AG09319 (cell line): ENCODE measurements at places on chromosomes 13 and 19.
A peak's percentile ranks its signal among the peaks of the same experiment; 100 is the strongest.

DNA sequence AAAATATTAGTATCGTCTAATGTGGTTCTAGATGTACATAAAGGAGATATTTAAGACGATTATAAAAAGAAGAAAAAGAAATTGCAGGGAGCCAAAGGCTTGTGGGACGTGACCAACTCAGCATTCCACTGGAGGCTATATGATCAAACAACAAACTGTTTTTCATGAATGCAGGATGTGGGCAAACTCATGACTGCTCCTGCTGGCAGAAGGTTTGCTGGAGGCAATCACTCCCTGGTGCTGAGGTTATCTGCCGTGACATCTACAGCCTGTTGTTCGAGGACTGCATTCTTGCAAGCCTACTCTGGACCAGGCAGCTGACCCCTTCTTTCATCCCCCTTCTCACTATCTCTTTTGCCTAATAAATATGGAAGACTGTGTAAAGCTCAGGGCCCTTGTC, 518.1 kb downstream of the UQCRFS1 start:
- no peak for DNase-seq

- peak; percentile 34 for DNase-seq
Observed at GRCh38 chr13:99590519-99591011, 89.3 kb downstream of the TM9SF2 start.

DNA sequence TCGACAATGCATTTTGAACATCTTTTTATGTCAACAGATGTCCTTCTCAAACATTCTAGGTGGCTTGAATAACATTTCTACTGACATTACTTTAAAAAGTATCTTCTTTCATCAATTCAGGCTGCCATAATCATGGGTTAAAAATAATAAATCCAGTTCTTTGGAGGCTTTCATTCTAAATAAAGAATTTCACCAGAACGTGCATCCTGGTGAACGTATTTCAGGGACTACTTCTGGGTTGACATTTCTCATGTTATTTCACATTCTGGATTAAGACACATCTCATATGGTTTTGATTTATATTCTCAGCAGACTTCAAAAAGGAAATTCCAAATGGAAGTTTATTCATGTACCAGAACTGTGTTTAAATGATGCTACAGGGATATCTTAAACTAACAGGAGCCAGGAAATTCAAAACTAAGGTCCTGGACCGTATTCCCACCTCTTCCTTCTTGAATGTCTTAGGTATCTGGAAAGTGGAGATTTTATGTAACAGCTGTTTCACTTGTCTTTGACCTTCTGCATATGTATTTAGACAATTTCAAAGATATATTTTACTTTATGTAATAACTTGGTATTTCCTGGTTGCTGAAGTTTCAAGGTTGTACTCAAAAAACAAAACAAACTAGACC, 107.2 kb downstream of the STARD13 start:
- no peak for DNase-seq

- DNase-seq = peak; percentile 78
Observed at GRCh38 chr19:12064590-12065538, at the start of gene ZNF844. ZNF844 (plus strand) TSS chr19:12064731; CDS start chr19:12064874, 143 bp downstream.

DNA sequence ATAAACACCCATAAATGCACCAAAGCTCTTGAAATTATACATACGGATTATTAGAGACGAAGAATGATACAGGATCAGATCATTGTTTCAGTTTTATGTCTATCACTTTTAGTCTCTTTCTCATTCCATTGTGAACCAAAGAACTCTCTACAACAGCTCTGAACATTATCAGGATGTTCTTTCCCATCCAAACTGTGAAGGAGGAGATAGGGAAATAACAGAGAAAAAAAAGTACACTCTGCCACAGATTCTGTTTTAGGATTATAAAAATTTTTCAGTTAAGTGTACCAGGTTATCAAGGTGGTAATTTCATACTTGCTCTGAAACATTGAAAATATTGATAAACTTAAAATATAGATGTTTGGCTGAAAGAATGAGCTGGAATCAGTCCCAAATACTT, 270.9 kb downstream of the MZT1 start:
- no peak for DNase-seq

DNA sequence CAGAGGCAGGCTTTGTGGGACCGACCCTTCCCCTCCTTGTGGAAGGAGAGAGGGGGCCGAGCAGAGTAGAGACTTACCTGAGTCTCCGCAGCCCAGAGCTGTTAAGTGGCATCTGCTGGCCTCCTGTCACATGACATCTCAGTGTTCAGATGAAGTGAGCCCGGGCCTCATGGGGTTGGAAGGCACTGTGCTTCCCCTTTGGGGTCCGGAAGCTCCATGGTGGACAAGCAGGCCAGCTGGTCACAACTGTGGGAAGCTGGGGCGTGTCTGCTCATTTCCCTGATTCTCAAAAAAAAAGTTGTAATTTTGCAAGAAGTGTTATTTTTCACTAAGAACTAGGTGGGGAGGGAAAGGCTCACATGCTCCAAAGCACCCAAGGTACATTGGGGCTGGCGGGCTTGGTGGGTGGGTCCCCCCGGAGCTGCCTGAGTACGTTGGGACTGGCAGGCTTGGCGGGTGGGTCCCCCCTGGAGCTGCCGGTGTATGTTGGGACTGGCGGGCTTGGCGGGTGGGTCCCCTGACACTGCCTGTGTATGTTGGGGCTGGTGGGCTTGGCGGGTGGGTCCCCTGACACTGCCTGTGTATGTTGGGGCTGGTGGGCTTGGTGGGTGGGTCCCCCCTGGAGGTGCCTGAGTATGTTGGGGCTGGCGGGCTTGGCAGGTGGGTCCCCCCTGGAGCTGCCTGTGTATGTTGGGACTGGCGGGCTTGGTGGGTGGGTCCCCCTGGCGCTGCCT, 18.2 kb upstream of the DCUN1D2 start:
- no peak for DNase-seq

DNA sequence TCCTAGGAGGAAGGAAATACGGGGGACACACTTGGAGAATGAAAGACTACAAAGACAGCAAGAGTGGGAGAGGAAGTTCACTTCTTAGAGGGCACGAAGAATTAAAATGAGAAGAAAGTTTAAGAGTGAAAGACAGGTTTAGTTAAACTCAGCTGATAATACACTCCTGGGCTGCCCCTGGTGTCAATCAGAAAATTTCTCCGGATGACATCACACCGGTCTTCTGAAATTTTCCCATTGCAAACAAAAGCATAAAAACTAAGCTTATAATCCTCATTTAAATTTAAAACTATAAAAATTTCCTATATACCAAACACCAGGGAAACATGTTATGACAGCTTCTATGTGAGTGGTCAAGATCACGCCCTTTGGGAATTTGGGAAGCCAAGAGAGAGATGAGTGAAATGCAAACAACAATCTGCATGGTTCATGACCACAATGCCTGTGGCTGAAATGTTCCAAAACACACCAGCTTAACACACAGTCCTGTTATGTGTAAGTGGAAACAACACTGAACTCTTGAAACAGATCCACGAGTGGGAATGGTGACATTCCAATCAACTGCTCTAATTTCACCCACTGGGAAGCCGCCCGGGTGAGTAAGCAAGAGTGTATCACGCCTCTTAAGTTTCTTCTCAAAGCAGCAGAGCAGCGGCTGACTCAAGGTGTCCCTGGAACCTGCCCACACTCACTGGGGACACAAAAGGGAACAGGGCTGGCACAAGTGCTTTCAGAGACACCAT, 49.0 kb downstream of the BRD4 start:
- DNase-seq = peak; percentile 59

DNA sequence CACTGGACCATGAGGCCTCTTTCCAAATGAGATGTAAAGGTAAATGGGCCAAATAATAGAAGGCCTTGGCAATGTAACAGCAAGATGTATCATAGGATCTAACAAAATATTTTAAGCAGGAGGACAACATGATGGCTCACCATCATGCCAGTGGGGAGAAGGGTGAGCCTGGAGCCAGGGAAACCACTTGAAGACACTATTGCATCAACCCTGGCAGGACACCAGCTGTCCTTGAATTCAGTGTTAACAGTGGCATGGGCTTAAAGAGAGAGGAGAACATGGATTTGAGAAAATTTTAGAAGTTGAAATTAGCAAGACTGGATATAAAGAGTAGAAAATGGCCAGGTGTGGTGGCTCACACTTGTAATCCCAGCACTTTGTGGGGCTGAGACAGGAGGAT, 6.7 kb upstream of the RCBTB2 start:
- DNase-seq = no peak

DNA sequence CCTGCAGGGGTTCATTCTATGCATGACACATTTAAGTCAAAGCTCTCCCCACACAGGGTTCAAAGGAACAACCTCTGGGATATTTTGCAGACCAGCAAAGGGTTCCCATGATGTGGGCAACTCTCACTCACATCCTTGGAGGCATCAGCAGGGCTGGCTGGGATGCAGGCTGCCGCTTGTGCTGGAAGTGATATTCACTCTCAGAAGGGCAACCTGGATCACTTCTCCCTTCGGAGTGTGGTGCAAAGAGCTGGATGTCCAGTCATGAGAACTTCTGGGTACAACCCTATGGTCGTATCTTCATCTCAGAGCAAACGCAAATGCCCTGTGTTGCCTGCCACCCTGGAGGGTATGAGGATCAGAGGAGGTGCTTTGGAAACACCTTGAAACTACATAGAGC, 98.6 kb downstream of the ZDHHC20 start:
- DNase-seq = no peak

DNA sequence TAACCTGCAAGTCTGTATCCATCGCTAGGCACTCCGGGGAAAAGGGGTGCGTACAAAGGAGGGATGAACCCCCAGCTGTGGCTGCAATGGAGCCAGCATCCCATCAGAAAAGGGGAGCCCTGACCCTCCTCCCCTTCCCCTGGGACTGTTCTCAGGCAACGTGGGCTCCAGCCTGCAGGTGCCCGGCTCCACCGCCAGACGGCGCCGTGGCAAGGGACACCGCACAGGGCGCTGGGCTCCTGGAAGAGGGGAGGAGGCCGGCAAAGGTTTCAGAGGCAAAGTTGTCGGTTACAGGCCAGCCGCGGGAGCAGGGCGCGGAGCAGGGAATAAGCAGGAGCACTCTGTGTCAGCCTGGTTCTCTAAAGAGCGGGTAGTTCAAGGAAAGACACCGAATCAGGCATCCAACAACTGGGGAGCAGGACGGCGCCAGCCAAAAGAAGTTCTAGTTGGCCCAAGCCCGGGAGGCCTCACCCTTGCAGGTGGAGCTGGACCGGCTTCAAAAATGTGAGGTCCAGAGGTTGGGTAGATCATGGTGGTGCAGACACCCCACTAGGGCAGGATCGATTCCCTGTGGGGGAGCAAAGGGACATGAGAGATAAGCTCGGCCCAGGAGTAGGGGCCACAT, 53.0 kb upstream of the ATP12A start:
- DNase-seq = no peak

DNA sequence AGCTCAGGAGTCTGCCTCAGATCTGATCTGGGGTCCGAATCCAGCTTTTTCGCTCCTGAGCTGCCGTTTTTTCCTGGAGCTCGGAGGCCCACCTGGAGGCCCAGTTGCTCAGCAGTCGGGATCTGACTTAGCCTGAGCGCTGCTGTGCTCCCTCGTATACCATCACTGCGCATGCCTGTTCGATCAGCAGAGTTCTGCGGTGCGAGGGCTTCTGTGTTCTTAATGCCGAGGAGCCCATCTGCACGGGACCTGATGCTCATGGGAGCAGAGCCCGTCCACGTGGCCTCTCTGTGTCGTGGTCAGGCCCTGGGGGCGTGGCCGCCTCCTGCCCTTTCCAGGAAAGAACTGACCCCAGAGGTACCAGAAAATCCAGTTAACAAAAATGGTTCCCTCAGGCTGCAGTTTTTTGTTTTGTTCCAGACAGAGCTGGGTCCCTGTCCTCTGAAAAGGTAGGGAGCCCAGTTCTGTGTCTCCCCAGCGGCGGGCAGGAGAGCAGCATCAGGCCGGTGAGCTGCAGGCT, 57.4 kb downstream of the MCF2L start:
- DNase-seq = no peak

DNA sequence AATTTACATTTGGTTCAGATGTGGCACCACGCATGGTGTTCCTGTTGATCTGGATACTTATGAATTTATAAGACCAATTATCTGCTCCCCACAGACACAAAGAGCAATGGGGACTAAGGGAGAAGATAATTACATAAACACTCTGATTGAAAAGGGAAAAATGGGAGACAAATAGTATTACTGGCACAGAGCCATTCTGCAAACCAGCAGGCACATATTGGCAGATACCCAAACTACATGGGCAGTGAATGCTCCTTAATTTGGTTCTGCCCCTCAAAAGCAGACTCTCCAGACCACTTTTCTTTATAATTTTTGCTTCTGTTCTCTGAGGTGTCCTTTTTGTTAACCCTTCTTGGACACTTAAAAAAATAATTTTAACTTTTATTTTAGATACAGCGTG, 1674.2 kb downstream of the PCDH9 start:
- DNase-seq = no peak

DNA sequence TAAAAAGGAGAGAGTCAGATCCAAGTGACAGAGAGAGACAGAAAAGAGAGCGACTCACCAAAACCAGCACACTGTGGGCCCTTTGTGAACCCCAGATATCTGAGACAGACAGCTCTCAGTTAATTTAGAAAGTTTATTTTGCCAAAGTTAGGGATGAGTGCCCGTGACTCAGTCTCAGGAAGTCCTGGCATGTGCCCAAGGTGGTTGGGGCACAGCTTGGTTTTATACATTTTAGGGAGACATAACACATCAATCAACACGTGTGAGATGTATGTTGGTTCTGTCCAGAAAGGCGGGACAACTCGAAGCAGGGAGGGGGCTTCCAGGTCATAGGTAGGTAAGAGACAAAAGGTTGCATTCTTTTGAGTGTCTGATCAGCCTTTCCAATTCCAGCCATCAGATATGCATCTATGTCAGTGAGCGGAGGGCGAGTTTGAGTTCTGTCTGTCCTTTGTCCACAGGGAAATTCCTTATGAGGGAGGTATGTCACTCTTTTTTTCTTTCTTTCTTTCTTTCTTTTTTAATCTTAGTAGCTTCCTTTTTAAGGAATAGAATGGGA, 37.2 kb upstream of the ATP11A start:
- no peak for DNase-seq

DNA sequence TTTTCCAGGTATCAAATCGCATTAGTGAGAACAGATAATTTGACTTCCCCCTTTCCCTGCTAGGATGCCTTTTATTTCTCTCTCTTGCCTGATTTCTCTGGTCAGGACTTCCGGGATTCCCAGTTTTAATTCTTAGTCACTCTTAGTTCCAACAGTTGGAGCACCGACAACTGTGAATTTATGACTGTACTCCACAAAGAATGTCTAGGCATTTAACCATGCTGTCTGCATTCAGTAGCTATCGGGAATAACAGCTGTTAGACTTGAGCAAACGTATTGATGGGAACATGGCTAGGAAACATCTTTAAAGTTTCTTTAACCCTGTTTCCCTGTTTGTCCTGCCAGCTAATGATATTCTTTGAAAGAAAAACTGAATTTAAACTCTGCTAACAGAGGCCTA, 14.1 kb upstream of the SPACA7 start:
- no peak for DNase-seq
